Stimulated activated CD4-positive, alpha-beta T cell treated with anti-CD3 and anti-CD28 coated beads, Interleukin-2, amount 100 ng/mL, for 24 hours (primary cell): ENCODE measurements at places on chromosomes 6 and 20.
A peak's percentile ranks its signal among the peaks of the same experiment; 100 is the strongest.

- DNase-seq: no peak
Observed at GRCh38 chr6:106608080-106608668, 21.1 kb downstream of the RTN4IP1 start.

DNA sequence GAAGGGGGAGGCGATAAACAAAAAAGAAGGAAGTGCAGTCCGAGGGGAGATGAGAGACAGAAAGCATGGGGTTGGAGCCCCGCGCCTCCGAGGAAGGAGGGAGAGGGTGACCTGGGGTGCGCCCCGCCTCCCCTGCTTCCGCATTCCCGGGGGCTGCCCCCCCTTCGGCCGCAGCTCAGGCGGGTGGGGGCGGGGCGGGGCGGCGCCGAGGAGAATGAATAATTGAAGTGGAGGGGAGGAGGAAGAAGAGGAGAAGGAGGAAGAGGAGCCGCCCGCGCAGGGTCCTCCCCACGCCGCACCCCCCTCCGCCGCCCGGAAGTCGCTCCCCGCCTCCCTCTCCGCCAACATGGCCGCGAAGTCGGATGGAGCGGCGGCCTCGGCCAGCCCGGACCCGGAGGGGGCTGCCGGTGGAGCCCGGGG lies at the start of gene XKR7:
TSS of gene XKR7 (plus strand) at position 322 of the 420 bp plus-strand sequence. CDS start at position 347, 25 bp downstream.
- peak; percentile 33 for DNase-seq

GRCh38 chr20:33677991-33678702 lies 3.9 kb upstream of the NECAB3 start:
- DNase-seq: no peak

- DNase-seq: no peak
Observed at GRCh38 chr20:57076951-57077350, 189.5 kb downstream of the BMP7 start.

DNA sequence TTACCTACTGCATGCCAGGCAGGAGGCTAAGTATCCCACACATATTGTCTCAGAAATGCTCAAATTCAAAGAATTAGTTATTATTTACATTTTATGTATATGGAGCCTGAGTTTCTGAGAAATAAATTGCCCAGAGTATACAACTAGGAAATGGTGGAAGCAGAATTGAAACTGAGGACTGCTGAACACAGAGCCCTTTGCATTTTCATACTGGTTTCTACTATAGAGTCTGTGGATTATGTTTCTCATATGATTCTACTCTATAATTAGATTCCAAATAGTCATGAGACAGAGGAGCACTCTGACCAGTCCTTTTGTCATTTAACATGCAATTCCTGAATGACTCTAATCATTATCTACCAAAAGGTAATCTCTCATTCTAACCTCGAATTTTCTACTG lies 254.3 kb downstream of the LMBRD1 start:
- DNase-seq: no peak

GRCh38 chr6:131916847-131917246 lies 34.3 kb downstream of the CCN2 start:
- no peak for DNase-seq

DNA sequence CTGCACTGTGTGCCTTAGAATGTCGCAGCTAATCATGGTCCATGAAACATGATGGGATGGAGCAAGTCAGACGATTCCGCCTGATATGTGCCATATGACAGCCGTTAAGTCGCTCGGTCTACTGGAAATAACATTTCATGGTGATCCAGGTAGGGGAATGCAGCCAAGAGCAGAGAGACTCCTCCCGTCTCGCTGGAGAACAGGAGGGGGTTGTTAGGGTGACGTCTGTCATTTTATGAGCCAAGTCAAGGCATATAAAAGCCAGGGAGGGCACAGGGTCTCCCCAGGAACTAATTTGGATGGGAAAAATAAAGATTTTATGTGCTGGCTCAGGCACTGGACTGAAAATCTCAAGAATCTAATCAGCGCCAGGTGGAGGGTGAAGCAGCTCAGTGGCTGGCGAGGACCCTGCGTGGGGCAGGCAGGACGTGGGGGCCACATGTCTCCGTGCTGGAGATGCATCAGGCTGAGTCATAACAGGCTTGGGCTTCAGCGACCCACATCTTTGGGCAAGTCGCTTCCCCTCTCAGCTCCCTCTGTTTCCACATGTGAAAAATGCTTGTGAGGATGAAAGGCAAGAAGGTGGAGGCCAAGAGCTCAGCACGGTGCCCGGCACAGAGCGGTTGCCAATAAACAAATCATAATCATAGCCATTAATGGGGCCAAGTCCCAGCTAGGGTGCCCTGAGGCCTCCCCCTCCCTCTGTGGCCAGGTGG lies 234.6 kb downstream of the ANKRD60 start:
- no peak for DNase-seq

- DNase-seq: no peak
Observed at GRCh38 chr6:99619409-99619762, 12.8 kb downstream of the PRDM13 start.

- DNase-seq: no peak
Observed at GRCh38 chr6:21887231-21888185, 294.0 kb downstream of the SOX4 start.

GRCh38 chr20:428658-429200 lies 20.6 kb downstream of the RBCK1 start:
- DNase-seq: no peak
